ENCODE measurements at places on chromosomes 1 and 21.

GRCh38 chr1:201636097-201636496 lies 97.2 kb downstream of the NAV1 start:
- DNase-seq = no peak

DNA sequence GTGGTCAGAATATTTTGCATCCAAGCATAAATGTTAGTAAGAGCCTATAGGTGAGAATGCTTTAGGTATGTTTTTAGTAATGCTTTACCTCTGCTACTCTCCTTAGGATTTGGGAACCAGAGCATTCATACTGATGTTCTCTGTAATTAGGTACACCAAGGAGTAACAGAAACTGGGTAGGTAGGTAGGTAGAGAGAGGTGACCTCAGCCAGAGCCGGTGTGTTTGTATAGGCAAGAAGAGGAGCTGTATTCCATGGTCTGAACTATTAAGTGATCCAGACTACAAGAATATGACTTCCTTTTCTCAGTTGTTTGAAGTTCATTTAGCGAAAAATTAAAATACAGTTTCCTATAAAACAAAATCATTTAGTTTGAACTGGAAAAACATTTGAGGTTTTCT lies 108.5 kb downstream of the SDCCAG8 start:
- no peak for DNase-seq

DNA sequence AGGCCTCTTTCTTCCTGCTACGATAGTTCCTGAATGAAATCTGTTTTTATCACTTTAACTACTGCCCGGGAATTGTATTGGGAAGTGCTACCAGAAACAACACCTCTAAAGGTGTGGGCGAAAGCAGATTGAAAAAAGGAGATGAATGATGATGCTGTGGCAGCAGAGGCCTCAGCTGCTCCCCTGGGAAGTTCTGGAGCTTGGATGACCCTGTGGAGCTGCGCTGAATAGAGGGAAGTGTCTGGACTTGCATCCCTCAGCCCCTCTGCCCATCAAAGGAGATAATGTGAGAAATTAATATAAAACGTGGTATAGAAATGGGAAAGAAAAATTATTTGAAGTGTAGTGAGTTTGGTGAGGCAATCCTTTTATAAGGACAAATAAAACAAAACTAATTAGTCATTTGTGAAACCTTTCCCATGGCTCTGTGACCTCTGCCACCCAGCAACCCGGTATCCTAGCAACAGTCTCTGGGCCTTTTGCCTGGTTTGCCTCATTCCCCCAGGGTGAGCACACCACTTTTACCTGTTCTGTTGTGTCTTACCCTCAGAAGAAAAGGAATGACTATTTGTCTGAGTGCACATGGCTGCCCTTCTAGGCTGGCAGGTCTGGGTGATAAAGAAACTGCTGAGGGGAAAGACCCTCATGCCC lies 21.3 kb downstream of the OVAAL start:
- no peak for DNase-seq

GRCh38 chr1:224498574-224499170 lies 64.1 kb upstream of the WDR26 start:
- DNase-seq = peak; percentile 39

DNA sequence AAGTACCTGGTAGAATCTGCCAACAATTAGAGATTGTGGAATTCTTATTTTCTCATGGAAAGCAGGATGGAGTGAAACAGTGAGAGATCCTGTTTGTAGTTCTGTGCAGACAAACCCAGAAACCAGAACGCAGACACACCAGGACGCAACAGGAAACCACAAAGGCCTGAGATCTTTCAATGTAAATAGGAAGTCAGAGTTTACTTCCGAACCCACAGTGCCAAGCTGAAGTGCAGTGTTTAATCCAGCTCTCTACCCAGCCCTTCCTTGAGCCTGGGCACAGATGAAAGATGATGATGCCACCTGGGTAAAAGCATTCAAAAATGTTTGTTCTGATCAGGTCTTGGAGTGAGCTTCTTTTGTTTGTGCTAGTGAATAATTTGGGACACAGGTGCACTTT lies 244.2 kb upstream of the HOOK1 start:
- DNase-seq = no peak

GRCh38 chr1:32335790-32336590 lies at the start of gene MARCKSL1:
TSS of gene MARCKSL1 (minus strand) at chr1:32336233. CDS start at chr1:32336033, 200 bp downstream.
- DNase-seq = peak; percentile 92

GRCh38 chr1:23563003-23563402 lies 3.7 kb upstream of the ID3 start:
- no peak for DNase-seq

DNA sequence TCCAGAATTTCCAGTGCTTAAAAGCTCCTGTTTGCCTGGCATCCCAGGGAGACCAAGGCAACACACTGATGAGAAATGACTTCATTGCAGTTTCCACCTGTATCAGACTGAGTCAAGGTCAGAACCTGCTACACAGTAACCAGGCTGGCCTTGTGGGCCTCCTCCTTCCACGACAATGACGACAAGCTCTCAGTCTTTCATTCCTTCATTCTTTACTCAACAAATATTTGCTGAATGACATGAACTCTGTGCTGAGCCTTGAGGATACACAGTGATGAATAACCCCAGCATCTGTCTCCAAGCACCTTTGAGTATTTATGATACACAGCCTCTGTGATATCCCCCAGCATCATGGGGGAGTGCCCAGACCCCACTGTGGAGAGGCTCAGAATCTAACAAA lies 8.9 kb upstream of the LCE5A start:
- DNase-seq = no peak

All from muscle of back (tissue), 13 donors.